NCI-H187 treated with DMSO at 0.1 percent for 48 hours (cell line): ENCODE measurements at places on chromosomes 6 and 20.

DNA sequence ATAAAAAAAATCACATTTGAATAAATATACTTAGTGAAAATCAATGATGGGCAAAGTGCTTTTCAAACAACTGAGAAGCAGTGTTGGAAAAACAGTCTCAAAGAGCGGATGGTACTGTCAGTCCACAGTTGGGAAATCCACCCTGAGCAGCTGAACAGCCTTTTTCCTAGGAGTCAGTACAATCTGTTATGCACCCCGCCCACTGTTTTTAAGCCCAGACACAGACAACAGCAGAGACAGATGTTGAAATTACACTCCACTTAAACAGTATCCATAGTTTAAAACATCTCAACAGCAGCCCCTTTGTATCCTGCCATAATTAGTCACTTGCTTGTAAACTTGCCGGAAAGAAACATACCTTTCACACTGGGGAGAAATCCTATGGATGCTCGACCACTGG is 372 bp downstream of the KIAA0408 start:
- DNase-seq: no peak

DNA sequence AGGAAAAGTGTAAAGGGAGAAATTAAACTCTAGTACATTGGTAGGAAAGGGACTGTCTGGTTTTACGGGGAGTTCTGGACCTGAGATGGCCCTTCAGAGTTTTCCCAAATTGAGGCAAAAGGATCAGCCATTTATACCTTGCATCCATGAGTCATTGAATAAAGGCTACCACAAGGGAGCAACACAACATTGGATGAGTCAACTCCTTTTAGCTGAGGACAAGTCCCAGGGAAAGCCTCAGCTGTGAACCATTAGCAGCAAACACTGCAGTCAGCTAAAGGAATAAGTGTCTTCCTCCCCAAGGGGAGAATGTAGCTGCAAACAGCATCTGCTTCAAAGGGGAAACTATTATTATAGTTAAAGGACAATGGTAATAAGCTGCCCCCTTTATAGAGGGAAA is 468.7 kb upstream of the ID4 start:
- DNase-seq: no peak

GRCh38 chr6:17928514-17929430 is 58.7 kb downstream of the KIF13A start:
- DNase-seq: no peak

- DNase-seq: no peak
These were observed 35.7 kb downstream of the TSPYL4 start for GRCh38 chr6:116218172-116218633.

- DNase-seq: no peak
These were observed 230.1 kb downstream of the NFATC2 start for GRCh38 chr20:51312480-51312783.
